ENCODE measurements at places on chromosomes 16 and 17.

GRCh38 chr16:8656376-8656775 is 18.0 kb upstream of the ABAT start:
- no peak for DNase-seq

GRCh38 chr17:74987909-74988711 is 678 bp downstream of the CDR2L start:
- peak; percentile 32 for DNase-seq

DNA sequence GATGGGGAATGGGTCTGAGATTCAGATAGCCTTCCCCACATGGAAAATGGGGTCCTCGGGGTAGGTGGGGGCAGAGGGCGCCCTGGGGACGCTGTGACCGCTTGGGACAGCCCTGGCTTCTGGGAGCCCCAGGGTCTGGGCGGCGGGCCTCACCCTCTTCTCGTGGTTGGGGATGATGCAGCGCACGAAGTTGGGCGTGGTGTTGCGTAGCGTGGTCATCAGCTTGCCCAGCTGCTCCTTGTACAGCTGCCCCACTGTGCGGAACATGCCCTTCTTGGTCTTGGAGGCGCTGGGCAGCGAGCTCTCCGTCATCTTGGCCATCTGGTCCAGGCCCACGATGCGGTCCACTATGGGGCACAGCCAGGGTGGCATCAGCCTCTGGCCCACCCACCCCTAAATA is 99.9 kb downstream of the NDE1 start:
- no peak for DNase-seq

DNA sequence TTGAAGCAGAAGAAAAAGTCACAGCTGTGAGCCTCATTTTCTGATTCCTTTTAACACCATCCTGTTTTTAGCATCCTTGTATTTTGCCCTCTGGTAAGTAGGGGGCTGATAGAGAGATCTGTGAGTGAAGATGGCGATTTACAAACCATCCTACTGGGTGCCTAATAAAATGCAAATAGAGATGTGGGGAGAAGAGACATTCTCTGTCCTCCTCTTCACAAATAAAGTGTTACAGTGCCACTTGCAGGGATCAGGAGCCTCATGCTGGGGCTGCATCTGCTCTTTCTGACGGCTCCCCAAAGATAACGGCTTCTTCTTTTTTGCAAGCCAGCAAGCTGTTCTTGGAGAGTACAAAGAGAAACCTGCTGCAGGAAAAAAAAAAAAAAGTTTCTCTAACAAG is 418.6 kb downstream of the TOX3 start:
- DNase-seq = no peak

- no peak for DNase-seq
Observed at GRCh38 chr17:62802561-62803205, 5.4 kb downstream of the MARCHF10 start.

GRCh38 chr16:67055712-67056487 is 27.0 kb downstream of the CBFB start:
- peak; percentile 99 for DNase-seq

DNA sequence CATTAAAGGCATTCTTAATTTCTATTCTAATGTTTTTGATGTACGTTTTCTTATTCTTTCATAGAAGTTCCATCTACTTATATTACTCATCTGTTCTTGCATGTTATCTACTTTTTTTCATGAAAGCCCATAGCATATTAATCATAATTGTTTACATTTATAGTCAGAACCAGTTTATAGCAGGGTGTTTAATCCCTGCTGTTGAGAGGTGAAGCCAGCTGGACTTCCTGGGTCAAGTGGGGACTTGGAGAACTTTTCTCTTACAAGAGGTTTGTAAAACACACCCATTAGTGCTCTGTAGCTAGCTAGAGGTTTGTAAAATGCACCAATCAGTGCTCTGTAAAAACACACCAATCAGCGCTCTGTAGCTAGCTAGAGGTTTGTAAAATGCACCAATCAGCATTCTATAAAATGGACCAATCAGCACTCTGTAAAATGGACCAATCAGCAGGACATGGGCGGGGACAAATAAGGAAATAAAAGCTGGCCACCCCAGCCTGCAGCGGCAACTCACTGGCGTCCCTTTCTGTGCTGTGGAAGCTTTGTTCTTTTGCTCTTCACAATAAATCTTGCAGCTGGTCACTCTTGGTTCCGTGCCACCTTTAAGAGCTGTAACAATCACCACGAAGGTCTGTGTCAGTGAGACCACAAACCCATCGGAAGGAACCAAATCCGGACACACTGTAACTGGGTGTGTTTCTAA is 120.6 kb downstream of the TANC2 start:
- DNase-seq = no peak

DNA sequence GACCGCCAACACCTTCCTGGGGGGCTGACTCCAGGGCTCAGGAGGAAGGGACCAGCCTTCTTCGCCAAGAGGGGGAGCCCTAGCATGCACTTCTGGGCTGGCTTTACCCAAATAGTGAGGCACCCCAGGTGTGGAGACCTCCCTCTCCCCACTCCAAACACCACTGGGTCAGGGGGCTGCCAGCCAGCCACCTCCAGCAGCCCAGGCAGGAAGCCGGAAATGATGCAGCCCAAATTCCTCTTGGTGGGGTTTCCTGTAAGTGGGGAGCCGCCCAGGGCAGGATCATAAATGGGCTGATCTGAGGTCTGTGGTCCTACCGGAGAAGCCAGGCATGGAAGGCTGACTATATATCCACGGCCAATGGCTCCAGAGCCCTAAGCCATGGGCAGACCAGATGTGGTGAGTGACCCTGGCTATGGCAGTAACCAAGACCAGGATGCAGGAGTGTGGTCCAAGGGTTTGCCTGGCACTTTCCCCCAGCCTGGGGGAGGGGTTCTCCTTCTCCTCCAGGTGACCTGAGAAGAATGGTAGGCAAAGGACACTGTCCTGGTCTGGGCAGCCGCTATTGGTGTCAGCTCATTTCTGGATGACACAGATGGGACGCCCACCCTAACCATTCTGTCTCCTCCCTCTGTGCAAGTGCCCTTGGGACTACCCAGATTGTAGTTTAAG is 4.2 kb downstream of the GIT1 start:
- DNase-seq = no peak

GRCh38 chr16:5070431-5071186 is 1.0 kb upstream of the ALG1 start:
- DNase-seq = no peak

GRCh38 chr17:57296231-57296630 is 39.9 kb downstream of the MSI2 start:
- DNase-seq = peak; percentile 34

GRCh38 chr17:14133104-14133503 is 63.8 kb downstream of the COX10 start:
- no peak for DNase-seq

DNA sequence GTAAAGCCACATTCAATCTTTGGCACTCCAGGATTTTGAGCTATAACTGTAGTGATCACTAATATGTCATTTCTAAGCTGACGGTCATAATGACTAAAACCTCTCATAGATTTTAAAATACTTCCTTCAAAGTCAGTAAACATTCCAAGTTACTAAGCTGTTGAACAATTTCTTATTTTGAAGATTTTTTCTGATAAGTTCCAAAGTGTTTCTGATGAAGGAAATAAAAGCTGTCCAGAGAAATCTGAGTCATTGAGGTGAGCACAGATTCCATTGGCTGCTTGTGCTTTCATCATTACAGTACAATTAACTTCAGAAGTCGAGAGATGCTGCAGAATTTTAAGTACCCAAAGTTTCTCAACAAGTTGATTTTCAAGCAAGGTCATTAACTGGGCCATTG is 23.9 kb downstream of the NLRC5 start:
- no peak for DNase-seq

DNA sequence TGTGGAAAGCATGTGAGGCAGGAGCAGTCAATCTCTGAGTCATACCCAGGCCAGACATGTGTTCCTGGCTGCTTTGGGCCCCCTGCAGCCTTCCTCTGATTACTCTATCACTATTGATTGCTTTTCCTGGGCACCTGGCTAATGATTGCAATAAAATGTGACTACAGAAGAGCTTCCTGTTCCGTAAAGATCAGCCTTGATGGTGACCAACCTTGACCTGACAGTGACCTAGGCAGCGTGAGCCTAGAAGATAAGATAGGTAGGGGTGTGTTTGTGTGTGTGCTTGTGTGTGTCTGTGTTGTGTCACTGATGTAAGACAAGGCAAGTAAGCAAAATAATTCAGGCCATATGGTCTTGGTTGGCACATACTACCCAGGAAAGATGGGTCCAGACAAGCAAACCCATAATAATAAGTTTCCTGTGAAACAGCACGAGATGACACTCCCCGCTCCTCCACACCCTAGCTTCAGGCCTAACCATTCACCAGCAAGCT is 367.7 kb upstream of the CDH11 start:
- no peak for DNase-seq

DNA sequence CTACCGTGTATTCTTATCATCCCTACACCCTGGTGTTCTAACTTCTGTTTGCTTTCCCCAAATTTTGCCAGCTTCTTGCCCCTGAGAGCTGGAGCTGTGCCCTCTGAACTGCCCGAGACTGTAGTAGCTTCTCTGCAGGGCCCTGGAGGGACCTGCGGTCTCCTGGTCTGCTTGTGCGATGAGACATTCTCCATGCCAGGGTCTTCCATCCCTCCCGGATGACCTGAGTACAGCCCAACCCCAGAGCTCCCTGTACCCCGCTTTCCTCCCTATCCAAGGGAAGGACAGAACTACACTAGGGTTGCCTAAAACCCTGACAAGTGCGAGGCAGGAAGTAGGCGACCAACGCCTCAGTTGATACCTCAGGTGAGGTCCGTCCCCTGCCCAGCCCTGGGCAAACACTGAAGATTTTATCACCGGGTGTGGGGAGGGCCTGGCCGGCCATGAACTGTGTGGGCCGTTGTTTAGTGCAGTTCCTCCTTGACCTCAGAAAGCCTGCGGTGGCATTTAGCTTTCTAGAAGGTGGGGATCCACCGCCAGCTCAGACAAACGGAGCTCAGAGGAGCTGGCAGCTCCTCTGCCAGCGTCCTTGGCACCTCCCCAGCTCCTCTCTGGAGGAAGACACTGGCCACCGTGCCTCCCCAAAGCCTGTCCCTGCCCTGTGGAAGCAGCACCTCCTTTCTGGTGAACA is 13.7 kb downstream of the CANT1 start:
- no peak for DNase-seq

GRCh38 chr17:16435925-16436886 is 20.8 kb downstream of the TRPV2 start:
- DNase-seq = no peak

GRCh38 chr17:35368081-35368830 is 5.2 kb downstream of the SLFN11 start:
- no peak for DNase-seq

- DNase-seq = no peak
Observed at GRCh38 chr17:10210151-10210574, 11.8 kb upstream of the GAS7 start.

GRCh38 chr16:71627731-71628181 is 1.8 kb downstream of the MARVELD3 start:
- no peak for DNase-seq

- DNase-seq = no peak
Observed at GRCh38 chr17:13477180-13477611, 124.5 kb downstream of the HS3ST3A1 start.

DNA sequence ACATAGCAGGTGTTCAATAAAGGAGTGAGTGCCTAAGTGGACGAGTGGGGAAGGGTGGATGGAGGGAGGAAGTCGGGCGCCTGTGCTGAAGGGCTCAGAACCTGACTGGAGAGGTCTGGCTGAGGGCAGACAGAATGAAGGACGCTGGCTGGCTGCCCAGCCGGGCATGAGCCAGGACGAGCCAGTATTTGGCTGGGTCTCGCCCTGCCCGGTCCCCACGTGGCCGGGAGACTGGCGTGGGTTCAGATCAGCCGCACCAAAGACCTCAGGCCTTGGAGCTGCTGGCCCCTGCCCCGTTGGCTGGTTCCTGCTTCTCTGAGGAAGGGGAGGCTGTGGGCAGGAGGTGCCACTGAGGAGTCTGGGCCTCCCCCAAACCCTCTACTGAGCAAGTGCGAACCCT is 79.8 kb downstream of the ENGASE start:
- no peak for DNase-seq

GRCh38 chr17:17087424-17088015 is 45.3 kb downstream of the MPRIP start:
- DNase-seq = no peak

DNA sequence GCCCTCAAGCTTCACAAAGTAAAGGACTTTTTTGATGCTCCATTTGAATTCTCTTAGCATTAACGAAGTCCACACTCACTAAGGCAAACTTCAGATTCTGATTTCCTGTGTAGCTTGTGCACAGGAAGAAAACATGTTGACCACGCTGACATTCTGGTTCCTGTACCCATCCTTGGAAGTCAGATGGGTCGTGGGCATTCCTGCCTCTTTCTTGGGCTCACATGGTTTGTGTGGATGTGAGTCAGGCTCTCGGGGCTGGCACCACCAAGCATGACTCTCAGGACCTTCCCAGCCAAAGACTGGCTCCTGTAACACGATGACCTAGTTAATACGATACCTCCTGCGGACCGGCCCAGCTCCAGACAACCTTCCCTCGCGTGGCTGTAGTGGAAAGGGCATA is 32.8 kb downstream of the ARSG start:
- DNase-seq = peak; percentile 52

GRCh38 chr17:73722165-73722564 is 77.9 kb upstream of the SDK2 start:
- no peak for DNase-seq

- DNase-seq = no peak
Observed at GRCh38 chr16:30980023-30980371, 5.0 kb upstream of the HSD3B7 start.

GRCh38 chr17:47231866-47232265 is 21.8 kb upstream of the ITGB3 start:
- DNase-seq = no peak

DNA sequence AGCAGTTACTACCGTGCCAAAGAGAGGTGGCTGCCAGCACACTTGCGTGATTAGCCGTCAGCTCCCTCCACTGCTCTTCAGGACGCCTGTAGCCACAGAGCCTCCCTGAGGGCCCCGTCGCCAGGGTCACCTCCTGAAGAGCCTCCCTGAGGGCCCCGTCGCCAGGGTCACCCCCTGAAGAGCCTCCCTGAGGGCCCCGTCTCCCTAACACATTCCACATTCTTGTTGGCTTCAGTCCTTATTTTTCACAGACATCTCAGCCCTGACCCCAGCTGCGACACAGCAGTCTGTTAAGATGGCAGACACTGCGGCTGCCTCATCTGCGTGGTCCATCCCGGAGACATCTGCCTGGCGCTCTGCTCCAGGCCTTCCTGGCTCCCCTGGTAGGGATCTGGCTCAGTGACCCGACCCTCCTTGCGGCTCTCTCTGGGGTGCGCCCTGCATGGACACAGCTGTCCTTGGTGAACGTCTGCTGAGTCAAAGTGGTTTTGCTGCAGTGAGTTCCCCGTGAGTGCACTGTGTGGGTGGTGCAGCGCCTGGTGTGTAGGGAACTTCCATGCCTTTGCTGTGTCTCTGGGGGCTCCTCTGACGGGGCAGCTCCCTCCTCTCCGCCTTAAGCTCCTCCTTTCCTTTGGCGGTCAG is 11.4 kb downstream of the ACSF3 start:
- DNase-seq = no peak

All from foreskin melanocyte (primary cell).